CD14-positive monocyte (primary cell): ENCODE measurements at places on chromosomes 5 and 9. TPM values are rescaled to one million over a fixed set of nuclear protein-coding genes. Genes with fewer than 3 reads are reported as not detected.
A peak's percentile ranks its signal among the peaks of the same experiment; 100 is the strongest.

DNA sequence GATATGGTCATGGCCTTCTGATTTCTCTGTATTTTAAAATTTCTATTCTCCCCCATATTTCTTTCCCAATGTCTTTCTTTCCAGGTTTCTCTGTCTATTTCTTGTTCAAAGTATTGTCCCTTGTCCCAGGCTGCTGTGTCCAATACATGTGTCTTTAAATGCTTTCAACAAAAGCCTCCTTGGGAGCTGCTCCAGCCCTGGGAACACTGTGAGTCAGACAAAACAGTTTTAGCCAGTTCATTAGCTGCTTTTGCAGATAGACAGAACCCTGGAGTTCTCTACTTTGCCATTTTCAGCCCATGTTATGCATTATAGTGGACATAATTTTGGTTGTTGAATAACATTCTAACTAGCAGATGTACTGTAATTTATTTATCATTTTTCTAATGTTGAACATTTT is 20.5 kb upstream of the JAK2 start:
- DNase-seq, result no peak

Gene FRMD3
- 9.8 TPM for polyA plus RNA-seq

DNA sequence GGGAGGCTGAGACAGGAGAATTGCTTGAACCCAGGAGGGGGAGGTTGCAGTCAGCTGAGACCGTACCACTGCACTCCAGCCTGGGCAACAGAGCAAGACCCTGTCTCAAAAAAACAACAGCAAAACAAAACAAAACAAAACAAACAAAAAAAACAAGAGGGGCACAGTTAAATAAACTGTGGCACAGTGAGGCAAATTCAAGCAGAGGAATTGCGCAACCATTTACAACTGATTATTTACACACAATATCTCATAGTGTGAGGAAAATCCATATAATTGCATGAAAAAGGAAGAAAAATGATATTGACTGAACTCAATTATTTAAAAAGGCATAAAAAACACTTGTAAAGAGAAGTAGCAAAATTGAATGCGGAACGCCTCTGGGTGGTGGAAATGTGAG is 161.5 kb downstream of the CRB2 start:
- DNase-seq, result no peak

DNA sequence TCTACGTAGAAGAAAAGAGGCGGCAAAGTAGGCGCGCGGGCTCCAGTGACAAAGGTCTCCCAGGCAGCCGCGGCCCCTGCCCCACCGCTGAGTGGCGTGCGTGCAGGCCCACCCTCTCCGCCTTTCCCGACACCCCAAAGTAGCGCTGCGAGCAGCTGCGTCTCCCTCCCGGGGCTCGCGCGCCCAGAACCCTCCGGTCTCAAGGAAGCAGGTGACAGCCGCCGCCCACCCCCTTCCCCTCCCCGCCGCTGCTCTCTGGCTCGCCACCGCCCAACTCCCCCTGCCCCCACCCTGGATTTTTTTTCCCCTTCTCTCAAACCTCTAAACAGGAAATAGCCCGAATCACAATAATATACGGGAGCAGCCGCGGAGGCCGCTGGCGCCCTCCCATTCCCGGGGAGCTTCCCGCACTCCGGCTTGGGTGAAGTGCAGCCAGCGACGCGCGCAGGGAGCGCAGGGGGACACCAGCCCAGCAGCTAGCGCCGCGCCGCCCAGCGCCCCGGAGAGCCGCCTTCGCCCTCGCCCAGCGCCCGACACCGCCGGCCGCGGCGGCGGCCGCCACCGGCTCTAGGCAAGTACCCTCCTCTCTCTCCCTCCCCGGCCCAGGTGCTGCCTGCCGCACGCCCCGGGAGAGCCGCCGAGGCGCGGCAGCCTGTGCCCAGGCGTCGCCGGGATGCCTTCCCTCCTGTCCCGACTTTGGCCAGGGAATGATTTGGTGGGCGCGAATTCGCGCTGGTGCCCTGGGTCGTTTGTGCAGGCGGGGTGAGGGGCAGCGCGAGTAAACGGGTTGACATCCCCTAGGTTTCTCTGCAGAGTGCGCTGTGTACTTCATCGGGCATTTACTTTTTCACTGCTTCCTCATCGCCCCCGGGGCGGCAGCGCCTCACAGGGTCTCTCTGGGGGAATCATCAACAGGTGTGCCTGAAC is 52.7 kb upstream of the TJP2 start:
- peak; percentile 9 for DNase-seq

- DNase-seq, result no peak
Observed at GRCh38 chr5:1948663-1949191, 66.0 kb upstream of the IRX4 start.

DNA sequence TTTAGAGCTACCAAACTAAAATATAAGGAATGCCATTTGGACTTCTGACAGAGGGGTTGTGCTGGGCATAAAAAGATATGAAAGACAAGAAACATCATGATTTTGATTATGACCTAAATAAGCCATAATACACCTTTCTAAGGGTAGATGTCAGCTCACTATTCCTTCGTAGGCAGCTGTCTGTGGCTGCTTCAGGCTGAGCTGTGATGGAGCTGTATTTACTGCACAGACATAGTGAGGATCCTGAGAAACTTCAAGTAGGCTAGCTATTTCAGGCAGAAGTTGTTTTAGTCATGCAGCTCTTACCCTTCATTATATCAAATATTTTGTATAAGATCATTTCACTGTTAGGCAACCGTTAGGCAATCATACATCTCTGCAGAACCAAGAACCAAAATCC is 511.7 kb downstream of the CDH12 start:
- no peak for DNase-seq

GRCh38 chr5:10367579-10367978 is 14.1 kb downstream of the MARCHF6 start:
- no peak for DNase-seq

- no peak for DNase-seq
Observed at GRCh38 chr9:74642376-74642775, 145.2 kb downstream of the RORB start.

Gene TXNDC8
- polyA plus RNA-seq, result not detected in 2 replicates

GRCh38 chr5:170159101-170159698 is 53.5 kb downstream of the FOXI1 start:
- DNase-seq, result no peak

GRCh38 chr5:135569755-135570452 is 8.9 kb downstream of the CXCL14 start:
- no peak for DNase-seq

DNA sequence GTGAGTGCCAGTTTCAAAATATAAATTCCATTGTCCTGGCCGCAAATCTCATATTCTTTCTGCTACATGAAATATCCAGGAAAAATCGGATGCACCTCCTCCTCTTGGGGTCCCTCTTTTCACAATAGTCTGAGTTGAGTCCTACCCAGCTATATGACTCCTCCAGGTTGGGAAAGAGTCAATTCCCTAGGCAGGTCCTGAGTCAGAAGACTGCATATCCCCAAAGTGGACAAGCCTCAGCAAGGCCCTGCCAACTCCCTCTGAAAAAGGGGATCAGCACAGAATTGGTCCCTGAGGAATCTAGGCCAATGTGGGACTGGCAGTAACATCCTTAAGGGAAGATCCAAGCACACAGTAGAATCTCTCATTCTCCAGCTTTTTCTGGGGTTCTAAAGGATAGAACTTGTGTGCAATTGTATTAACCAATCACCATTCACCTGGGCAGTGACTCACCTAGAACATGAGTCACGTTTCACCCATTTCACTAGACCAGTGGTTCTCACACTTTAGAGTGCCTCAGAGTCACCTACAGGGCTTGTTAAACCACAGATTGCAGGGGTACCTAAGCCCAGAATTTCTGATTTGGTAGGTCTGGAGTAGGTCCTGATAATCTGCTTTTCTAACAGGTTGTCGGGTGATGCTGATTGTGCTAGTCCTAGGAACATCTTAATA is 44.7 kb upstream of the TMEM215 start:
- no peak for DNase-seq

- no peak for DNase-seq
Observed at GRCh38 chr9:108149326-108149725, 659.8 kb upstream of the KLF4 start.

Gene SPATA31A3
- polyA plus RNA-seq, result not detected

Gene PAEP
- polyA plus RNA-seq, result not detected

DNA sequence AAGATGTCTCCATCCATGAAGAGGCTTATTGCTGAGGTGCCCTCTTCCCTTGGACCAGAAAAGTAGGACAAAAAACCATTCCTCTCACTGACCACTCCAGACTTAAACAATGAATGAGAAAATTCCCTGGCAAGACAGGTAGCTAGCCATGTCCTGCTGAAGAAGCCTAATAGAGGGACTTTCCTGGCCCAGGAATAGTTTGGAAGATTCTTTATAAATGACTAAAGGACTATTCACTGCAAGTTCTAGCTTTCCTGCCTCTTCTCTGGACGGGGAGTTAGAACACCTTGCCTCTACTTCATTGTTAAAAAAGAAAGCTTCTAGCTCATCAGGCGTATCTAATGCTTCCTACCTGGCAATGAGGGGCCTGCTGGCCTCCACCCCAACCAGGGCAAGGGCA is 153.6 kb downstream of the NR3C1 start:
- DNase-seq, result no peak

DNA sequence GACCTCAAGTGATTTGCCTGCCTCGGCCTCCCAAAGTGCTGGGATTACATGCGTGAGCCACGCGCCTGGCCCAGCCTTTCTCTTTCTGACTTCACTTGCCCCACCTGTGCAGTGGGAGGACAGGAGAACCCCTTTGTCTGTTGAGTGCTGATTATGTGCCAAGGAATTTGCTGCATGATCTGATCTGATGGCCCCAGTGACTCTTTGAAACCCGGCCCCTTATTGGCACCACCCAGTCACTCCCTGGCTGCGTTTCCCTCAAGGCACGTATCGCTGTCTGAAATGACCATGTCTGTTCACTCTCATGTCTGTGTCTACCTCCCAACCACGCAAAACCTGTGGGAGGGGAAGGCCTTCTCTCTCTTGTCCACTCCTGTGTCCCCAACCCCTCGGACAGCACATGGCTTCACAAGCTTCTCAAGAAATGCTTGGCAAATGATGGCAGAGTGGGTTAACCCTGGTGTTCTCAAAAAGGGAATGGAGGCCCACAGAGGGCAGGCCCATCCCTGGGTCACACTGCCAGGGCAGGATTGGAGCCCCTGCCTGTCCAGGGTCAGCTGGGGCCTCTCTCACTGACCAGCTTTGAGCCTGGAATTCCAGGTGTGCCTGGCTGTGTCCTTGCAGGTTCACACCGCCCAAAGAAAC is 21.9 kb downstream of the NEK6 start:
- DNase-seq, result no peak

DNA sequence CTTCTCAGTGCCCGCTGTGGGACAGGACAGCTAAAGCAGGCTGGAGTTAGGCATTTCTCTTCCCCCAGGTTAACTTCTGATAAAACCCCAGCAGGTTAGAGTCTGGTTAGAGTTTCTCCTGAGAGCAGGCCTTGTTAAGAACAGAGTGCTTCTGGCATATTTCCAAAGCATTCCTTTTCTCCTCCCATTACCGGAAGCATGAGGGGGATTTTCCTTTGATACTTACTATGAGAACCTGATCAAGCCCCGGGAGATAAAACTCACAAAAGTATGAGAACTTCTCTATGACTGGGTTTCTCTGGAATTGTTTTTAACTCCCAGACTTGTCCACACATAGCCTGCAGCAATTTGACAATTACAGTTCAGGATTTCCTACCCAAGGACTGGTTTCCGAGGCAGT is 77.4 kb upstream of the MAST4 start:
- DNase-seq, result no peak

Gene DDX4
- polyA plus RNA-seq, result not detected

Gene CDH10
- not detected for polyA plus RNA-seq

Gene FBP2
- not detected in 2 replicates for polyA plus RNA-seq

Gene IL6ST
- polyA plus RNA-seq, result 25.7 TPM

Gene PHF2
- polyA plus RNA-seq, result 0.40 TPM

GRCh38 chr5:148830211-148830610 is 3.8 kb downstream of the ADRB2 start:
- DNase-seq, result no peak

DNA sequence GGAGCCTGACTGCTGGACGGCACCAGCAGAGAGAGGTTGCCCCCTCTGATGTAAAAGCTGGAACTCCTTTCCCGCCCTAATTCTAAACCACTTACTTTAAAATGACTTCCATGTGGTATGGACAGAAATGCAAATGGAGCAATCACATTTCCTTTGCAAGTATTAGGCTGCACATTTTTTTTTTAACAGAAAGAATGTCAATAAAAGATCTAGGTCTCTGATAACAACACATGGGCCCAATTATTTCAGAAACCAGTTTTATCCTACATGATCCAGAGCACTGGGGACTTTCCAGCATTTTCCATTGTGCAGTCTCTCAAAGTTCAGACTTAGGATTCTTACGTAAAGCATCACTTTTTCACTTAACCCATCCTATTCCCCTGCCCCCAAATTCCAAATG is 203.7 kb downstream of the NXNL2 start:
- DNase-seq, result no peak

- no peak for DNase-seq
Observed at GRCh38 chr5:62825623-62826220, 247.1 kb downstream of the LRRC70 start.

Gene SLC44A1
- polyA plus RNA-seq, result 2.7 and 6.9 TPM in 2 replicates

Gene ZFAND5
- polyA plus RNA-seq, result 199 TPM

Gene JAKMIP2
- not detected in 2 replicates for polyA plus RNA-seq

DNA sequence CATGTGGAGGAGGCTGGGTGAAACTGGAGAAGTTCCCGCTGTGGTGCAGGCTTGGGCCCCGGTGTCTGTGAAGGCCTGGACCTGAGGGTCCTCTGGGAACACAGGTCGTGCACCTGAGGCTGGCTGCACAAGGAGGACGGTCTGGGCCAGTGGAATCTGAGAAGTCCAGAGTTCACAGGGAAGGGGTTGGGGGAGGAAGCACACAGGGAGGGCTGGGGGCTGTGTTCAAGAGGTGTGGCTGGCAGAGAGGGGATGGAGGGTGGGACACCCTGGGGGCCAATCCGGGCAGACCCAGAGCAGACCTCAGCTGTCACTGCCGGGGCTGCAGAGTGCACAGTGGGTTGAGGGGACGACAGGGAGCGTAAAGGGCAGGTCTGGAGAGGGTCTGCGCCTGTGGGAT is 2.6 kb downstream of the SLC9A3 start:
- DNase-seq, result no peak

DNA sequence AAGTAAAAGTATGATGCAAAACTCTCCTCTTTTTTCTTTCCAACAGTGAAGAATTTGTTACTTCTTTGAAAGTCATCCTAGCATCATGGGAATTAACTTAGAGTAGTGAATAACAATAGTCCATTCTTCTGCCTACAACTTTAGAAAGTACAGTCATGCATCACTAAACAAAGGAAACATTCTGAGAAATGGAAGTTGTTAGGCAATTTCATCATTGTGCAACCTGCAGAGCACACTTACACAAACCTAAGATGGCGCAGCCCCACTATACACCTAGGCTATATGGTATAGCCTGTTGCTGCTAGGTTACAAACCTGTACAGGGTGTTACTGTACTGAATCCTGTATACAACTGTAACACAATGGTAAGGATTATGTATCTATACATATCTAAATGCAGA is 1209.3 kb upstream of the C9orf72 start:
- no peak for DNase-seq
